H9 (cell line): ENCODE measurements at places on chromosomes 11 and 22.

GRCh38 chr11:40998920-40999319, 460.5 kb downstream of the LRRC4C start:
- no peak for DNase-seq

DNA sequence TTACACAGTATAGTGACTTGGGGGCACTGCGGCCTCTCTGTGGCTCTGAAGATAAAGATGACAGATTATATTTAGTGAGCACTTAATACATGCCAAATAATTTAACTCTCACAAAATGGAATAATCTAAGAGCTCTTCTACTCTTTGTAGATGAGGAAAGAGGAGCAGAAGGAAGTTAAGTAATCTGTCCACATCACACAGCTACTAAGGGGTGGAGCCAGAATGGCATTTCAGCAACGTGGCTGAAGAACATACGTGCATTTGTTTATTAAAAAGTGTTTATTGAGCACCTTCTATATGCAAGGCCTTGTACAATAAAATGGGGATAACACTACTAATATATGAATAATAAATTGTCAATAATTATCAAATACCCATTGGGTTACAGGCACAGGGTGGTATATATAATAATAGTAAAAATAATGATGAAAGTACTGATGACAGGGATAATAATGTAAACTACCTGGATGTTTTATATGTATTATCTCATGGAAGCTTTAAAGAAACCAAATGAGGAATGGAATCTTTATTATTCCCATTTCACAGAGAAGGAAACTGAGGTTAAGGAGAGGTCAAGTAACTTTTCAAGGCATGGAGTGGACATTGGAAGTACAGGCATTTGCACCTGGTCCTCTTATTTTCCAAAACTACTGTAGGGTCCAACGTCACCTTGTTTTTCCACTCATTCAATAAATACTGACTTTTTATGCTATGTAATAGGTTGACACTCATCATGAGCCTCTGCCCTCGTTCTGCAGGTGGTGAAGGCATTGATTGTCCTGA, 38.0 kb upstream of the IL17RA start:
- DNase-seq: no peak

DNA sequence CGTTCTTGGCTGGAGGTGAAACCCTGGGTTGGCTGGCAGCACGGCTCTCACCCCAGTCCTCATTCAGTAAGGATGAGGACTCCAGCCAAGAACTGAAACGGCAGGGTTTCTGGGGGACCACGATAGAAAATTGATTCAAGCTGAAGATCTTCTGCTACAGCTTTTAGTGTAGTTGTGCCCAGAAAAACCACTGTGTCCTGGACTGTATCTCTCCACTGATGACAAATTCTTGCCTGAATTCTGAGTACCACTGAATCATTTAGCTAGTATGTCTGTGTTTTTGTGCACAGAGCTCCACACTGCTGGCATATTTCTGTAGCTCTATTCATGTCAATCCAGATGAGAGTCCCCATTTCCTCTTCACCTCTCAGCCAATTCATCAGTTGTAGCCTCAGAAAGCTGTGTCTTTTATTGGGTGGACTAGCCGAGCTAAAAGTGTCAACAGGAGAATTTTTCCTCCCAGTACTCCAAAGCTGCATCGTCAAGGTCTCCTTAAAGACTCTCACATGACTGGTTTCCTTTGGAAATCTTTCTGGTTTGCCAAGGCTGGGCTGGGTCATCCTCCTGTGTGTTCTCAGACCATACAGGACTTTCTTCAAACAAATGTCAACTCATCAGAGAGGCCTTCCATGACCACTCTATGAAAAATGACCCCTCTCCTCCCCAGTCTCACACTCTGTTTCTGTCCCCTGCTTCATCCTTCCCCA, 144.6 kb downstream of the LDLRAD3 start:
- no peak for DNase-seq

GRCh38 chr11:45563810-45564209, 101.6 kb downstream of the CHST1 start:
- DNase-seq: no peak

DNA sequence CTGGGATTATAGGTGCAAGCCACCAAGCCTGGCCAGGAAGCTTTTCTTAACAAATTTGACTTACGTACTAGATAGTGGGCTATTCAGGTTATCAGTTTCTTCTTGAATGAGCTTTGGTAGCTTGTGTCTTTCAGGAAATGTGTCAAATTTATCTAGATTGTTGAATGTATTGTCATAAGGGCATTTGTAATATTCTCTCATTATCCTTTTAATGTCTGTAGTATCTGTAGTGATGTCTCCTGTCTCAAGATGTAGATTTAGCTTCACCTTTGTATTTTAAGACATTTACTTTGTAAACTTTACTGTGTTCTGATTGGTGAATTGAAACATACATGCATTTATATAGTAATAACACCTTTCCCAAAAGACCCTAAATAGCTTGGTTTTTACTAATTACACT, 20.7 kb downstream of the ARHGAP8 start:
- no peak for DNase-seq

DNA sequence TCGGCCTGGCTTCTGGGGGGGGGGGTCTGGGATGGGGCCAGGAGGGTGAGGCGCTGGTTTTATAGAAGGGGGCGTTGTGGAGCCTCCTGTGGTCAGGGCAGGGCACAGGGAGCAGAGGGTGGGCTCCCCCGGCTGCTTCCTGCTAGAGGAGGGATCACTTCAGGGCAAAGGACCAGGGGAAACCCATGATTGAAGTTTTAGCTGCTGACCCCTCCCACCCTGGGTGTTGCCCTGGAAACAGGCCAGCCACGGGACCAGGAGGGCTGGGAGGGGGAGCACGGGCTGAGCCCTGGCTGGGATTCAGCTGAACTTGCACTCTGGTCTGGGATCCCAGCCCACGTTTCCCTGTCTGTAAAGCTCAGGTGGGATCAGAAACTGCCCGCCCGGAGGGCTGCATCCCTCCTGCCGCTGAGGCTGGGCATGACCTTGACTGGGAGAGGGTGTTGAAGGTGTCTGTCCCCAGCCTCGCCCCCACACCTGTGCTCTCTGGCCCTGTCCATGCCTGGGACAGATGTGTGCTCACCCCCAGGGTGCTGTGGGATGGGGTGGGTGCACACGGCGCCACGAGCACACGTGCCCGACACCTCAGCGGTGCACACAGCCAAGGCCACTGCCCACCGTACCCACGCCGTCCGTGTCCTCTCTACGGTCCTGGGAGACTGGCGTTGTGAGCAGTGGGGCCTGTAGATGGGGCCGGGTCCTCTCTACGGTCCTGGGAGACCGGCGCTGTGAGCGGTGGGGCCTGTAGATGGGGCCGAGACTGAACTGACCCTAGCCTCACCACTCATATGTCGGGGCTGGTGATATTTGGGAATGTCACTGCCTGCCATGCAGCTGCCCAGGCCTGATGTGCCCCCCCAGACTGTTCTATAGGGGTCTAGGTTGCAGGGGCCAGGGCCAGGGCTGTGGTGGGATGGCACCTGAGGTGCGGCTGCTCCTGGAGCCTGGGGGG, 2.3 kb downstream of the TSPAN4 start:
- DNase-seq: peak; percentile 94

- no peak for DNase-seq
These were observed 3.7 kb upstream of the MIEF1 start for GRCh38 chr22:39498368-39498767.

DNA sequence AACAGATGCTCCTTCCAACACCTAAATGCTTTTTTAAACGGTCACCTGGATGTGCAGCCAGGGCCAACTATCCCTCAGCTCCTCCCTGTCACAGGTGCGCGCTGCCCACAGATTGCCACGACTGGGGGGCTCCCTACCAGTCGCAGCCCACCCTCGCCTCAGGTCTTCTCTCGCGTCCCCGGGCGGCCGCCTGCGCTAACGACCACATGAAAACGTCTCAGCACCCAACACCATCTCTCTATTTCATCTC, 469 bp downstream of the ZBED5 start:
- no peak for DNase-seq

GRCh38 chr11:2186669-2187279, 15.2 kb upstream of the TH start:
- DNase-seq: peak; percentile 73

DNA sequence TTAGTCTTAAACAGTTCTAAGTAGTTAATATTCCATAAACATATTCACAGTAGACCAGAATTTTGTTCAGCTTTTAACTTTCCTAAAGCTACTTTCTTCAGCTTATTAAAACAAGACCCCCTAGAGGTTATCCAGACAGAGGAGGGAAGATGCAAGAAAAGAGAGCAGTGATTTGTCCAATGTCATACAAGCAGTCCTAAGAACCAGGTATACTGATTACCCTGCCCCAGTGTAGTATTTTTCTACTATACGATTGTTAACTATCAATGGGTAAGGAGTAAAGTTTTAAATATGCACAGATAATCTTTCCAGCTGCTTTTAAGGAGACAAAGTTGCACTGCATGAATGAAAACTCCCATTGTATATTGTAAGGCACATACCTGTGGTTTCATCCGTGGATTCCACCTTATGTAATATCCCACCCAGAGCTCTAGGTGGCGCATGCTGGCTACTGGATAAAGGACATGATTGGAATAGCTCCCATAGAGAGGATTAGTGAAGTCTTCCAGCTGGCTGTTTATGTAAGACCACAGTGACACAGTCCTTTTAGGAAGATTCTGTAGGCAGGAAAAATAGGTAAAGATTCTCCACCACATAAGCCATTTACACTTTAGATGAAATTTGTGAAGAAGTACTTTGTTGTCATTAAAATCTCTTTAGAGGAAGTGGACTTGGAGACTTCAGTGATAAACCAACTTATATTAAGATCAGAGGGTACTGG, 45.6 kb downstream of the CEP57 start:
- peak; percentile 64 for DNase-seq

GRCh38 chr11:123393312-123393927, 36.6 kb upstream of the GRAMD1B start:
- no peak for DNase-seq

DNA sequence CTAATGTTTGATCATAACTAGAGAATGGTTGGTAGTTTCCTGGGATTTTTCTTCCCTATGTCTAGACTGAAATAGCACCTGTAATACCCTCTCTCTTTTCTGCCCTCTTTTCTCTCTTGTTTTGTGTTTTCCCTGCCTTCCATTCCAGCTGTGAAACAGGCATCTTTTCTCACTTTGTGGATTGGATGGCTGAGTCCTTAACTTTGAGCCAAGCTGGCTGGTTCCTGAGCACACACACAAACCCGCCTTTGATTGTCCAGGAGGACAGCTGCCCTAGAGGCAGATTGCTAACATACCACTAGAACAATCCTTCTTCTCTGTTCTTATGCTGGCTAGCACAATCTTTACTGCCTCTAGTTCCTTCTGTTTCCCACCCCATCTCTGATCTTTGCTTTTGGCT, 17.7 kb downstream of the CTNND1 start:
- DNase-seq: peak; percentile 81

DNA sequence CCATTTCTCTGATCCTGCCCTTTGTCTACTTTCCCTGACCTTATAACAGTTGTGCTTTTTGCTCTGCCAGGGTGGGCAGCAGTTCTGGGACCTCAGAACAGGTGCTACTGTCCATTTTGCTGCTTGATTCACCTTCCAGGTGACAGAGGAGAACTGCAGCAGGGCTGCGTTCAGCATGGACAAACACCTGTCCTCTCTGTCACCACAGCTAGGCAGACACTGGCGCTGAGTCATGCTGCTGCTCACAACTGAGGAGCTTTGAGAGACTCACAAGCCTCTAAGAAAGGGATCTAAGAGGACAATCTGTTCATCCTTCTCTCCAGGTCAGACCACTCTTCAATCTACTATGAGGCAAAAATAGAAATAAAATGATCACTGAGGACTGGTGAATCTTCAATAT, 1144.5 kb upstream of the CCDC90B start:
- peak; percentile 55 for DNase-seq

DNA sequence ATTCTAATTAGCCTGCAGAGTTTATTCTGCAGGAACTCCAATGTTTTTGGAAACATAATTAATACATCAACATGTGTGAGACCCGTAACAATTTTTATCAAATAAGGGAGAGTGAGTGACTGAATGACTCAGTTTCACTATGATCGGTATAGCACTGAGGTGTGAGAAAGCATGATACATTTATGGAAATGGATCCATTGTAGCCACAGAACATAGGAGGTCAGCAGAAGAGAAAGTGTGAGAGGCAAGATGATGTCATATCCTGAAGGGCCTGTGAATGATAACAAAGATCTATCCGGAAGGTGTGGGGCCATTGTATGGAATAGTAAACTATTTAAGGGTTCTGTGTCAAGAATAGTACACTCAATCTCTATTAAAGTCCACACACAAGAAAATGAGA, 1406.1 kb upstream of the TENM4 start:
- no peak for DNase-seq

DNA sequence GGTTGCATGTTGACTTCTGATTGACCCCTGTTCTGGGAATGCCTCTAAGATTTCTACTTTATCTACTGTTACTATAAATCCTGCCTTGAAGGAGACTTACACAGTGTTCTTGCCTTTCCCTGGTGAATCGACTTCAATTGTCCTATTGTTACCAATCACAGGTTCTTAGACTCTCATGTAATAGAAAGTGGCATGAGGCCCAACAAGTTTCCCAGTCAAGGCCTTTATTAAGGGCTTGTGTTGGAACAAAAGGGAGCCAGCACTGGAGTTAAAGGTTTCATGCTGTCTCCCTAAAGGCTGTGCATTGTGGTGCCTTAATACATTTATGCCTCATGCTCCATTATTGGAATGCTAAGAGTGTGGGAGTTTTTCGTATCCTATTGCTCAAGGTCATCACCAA, 23.3 kb downstream of the MS4A2 start:
- no peak for DNase-seq

DNA sequence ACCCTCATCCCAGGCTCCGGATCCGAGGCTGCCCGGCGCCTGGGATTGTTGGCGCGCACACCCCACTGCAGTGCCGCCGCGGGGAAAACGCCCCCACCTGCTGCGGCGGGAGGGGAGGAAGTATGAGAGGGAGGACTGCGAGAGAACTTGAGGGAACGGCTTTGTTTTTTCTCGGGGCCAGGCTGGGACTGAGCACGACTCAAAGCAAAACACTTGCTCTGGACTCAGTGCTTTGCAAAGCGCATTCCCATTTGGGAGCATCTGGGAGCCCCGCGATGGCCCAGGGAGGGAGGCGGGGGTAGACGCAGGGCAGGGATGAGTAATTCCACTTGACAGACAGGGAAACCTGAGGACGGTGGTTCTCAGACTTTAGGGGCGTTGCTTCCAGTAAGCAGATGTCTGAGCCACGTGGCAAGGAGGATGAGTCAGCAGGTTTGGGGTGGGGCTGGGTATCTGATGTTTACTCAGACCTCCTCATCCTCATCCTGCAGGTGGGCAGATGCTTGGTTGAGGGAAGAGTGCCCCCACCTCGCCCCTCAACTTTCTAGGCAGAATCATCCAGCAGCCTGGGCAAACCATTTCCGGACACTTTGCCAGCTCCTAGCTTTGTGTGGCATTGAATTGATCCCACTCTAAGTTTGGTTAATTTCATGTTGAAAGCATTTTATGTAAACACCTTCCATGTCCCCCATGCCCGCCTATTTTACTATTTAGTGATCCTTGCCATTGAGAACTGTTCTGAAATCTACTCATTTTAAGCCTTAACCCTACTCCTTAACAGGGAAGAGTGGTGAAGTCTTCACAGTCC, 1.5 kb downstream of the MIAT start:
- peak; percentile 96 for DNase-seq

GRCh38 chr22:44403166-44403565, 90.4 kb upstream of the SHISAL1 start:
- DNase-seq: peak; percentile 14
